ENCODE measurements at places on chromosomes 3 and 15.

GRCh38 chr15:78944202-78944625 lies 632 bp downstream of the CTSH start:
- DNase-seq, result no peak

- no peak for DNase-seq
Observed at GRCh38 chr3:171397089-171397488, 63.1 kb downstream of the TNIK start.

- DNase-seq, result no peak
Observed at GRCh38 chr3:195893044-195893395, 15.3 kb downstream of the TNK2 start.

DNA sequence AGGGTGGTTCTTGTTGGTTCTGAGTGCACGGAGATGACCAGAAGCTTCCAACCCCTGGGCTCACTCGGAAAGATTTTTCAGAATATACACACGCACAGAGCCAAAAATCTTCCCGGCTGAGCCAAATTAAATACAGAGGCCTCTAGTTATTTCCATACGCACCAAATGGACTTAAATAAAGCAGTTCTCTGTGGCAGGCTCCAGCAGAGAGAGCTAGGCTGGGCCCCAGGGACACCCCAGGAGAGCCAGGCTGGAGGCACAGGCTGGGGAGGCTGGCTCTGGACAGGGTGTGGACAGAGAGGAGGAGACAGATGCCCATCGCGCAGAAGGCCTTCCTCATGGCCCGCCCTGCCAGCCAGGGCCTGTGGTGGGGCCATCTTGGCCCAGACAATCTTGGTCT lies 115.9 kb downstream of the IQSEC1 start:
- DNase-seq, result no peak

DNA sequence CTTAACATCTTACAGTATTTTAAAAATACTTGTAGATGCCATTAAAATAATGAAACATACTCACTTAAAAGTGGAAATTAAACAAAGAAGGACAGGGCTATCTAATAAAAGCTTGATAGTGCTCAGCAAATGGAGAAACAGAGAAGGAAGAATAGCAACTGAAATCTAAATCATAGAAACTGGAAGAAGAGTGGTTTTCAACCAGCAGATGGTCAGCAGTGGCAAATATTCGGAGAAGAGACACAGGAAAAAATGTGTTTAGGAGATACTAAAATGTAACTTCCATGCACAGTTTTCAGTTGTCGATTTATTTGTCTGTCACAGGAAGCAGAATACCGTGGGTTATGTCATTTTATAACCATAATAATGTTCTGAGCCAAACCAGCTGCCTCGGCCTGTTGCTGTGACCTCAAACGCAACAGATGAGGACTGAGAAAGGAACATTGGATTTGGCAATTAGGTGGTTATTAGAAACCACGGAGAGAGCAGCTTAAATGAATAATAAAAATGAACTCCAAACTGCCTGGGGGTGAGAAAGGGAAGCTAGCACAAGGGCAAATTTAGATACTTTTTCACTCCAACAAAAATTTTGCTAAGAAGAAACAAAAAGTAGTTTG lies 246.6 kb upstream of the KCNMB2 start:
- no peak for DNase-seq

DNA sequence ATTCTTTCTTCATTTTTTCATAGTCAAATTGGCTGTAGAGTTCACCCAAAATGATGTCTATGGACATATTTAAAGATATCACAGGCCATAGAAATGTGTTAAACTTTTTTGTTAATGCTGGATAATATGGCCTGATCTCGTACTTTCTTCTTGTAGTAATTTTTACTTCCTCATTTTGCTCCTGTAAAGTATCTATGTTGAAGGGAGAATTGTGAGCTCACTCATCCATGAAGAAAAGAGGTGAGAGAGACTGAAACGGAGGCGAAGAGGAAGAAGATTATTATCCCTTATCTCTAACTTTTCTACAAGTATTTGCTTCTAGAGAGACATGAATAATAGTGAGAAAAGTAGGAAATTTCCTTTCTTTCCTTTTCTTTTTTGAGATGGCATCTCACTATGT lies 613.8 kb upstream of the TBL1XR1 start:
- no peak for DNase-seq

DNA sequence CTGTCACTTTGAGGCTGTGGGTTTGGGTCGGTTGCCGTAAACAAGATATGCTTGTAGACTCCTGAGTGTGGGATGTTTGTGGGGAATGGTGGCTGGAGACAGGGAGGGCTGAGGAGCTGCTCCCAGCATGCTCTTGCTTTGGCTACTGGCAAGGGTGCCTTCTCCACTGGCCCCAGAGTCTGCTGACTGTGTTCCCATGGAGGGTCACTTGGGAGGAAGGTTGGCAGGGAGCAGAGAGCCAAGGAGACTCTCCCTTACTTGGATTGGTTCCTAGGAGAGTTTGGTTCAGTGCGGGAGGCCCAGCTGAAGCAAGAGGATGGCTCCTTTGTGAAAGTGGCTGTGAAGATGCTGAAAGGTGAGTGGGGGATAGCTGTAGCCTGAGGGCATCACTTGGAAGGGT lies 11.8 kb downstream of the TYRO3 start:
- DNase-seq, result no peak

DNA sequence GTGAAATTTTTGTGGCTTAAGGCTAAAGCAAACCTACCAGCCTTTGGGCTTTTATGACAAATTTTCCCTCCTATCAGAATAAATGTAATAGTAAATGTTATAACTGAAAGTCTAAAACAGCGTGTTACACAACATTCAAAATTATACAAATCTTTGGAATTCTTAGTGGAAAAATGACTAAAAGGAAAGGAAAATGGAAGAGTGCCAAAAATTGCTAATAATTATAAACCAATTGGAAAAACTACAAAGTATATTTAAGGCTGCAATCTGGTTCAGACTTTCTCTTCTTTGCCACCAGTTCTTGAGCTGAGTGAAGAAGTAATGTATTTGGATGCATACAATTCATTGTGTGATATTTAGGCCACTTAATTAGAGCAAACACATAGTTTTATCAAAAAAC lies 45.6 kb upstream of the PHLDB2 start:
- DNase-seq, result no peak

DNA sequence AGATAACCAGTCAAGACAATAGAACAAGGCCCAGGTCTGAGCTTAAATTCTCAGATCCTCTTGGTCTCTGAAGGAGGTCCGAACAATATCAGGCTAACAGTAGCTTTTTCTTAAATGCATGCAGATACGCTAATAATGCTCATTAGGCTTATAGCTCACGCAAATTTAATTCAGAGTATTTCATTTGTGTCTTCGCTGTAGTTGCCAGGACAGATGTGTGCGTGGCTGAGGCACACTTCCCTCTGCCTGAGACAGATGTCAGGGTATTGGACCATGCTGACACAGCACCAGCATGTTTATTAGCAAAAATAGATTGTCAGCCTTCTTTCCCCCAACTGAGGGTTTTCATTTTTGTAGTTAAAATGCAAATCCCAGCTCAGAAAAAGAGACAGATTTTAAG lies 102.9 kb upstream of the BFSP2 start:
- no peak for DNase-seq

DNA sequence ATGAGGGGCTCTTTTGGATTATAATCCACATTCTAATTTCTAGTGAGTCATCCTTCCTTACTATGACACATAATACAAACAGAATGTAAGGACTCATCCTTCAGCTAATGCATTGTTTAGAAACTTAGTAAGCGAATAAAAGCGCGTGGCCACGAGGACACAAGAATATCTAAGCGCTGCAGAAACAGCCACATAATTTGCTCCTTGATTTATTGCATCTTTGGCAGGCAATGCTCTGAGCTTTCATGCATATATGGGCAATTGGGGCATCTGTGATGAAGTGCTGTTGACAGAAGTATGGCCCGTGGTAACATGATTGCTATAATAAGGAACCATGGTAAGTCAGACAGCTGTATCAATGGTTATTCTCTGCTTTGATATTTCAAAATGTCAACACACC lies 191.3 kb upstream of the ZNF385D start:
- no peak for DNase-seq

DNA sequence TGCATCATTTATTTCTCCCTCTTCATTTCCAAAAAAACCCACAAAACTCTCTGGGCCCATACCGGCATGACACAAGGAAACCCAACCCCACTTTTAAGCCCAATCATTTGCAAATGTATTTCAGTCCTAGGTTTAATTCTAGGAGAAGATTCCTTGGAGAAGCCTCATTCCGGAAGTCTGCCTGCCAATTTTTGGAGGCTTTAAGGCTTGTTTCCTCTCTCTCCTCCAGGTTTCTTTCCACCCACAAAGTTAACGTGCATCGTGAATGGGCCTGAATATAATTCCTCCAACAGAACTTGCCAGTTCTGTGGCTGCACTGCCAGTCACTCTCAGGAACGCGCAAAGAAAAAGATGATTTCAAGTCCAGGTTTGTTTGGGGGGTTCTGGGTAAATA lies 69.9 kb upstream of the FOXP1 start:
- no peak for DNase-seq

GRCh38 chr3:172140499-172141391 lies 101.4 kb downstream of the FNDC3B start:
- DNase-seq, result no peak

DNA sequence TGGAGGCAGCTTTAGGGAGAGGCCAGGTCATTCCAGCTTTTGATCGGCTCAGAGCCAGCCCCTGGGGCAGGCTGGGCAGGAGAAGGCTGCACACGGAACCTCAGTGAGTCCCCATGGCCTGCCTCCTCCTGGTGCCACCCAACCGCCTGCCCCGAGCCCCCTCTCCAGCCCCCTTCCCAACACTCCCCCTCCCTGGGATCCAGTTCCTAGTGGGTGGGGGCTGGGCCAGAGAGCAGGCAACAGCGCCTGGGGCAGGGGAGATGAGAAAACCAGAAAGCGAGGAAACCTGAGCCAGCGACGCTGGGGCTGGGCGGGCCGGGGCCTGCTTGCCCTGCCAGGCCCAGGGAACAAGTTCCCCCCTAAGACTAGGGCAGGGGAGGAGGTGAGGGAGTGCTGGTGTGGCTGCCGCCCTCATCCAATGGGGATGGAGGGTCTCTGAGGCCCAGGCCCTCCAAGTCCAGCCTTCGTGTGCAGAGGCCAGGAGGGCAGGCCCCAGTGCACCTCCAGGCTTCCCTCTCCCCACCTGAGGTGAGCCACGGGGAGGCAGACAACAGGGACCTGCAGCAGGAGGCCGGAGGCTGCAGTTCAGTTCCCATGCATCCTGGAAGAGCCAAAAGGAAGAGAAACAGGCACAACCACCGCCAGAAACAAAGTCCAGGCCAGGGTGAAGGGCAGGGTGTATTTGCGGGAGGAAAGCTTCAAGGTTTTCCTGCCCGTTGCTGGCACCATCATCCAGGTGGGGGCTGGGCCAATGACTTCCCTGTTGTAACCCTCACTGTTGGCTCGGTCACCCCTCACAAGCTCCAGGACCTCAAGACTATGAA lies 4.0 kb upstream of the SEMA3F start:
- no peak for DNase-seq

GRCh38 chr3:172208586-172209332 lies 169.4 kb downstream of the FNDC3B start:
- peak; percentile 3 for DNase-seq

DNA sequence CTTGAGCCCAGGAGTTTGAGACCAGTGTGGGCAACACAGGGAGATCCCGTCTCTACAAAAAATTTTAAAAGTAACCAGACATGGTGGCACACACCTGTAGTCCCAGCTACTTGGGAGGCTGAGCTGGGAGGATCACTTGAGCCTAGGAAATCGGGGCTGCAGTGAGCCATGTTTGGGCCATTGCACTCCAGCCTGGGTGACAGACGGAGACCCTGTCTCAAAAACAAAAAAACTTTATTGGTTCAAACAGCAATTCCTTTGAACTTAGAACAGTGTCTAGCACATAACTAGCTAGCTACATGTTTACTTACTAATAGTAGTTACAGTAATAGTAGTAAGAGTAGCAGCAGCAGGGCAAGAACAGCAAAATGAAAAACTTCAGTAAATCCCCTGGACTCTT lies 10.1 kb downstream of the HAUS2 start:
- no peak for DNase-seq

GRCh38 chr3:140023616-140024530 lies 88.9 kb downstream of the CLSTN2 start:
- no peak for DNase-seq

- no peak for DNase-seq
Observed at GRCh38 chr15:32908135-32908801, 190.5 kb downstream of the GREM1 start.

- no peak for DNase-seq
Observed at GRCh38 chr15:66955871-66956585, 109.4 kb upstream of the SMAD3 start.

GRCh38 chr3:42375121-42375800 lies 35.1 kb downstream of the LYZL4 start:
- no peak for DNase-seq

DNA sequence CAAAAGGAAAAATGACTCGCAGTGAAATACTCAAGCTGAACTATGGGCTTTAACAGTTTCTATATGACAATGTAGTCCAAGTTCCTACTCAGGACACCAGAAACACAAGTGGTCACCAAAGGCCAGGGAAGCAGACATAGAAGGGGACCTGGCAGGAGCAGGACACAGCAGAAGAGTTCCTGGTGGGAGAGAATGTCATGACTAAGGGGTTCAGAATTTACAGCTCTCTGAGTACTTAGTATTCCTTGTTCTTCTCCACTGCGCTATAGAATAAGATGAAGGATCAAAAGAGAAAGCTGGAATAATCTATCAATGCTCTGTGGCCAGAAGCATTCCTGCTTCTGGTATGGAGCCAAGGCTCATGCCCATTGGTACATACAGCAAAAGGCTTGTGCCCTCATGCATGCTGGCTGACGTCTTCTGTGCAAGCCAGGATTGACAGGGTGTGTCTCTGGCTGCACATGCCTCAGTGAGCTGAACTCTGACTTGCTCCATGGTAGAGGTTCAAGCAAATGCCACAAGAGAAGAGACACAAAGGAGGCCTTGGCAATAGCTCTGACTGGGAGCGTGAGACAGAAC lies 128.7 kb upstream of the SLC2A2 start:
- no peak for DNase-seq

DNA sequence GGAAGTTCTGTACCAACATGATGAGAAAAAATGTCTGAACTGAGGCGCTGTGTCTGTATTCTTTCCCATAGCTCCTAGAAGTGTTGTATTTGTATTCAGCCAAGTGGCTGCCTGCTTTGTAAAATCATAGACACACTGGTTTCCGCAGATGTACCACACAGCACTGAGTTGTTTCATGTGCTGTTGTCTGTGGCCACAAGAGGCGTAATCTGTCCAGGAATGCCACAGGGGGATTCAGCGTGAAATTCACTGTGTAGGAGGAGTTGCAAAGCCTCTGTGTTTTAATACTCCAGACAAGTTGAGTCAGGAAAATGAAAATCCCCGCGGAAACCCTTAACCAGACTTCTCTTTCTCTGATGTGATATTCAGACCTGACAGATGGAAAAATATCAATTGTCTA lies 462.2 kb downstream of the NSUN3 start:
- no peak for DNase-seq

- DNase-seq, result peak; percentile 78
Observed at GRCh38 chr3:56799251-56799882, 2.4 kb downstream of the ARHGEF3 start.

GRCh38 chr3:68059628-68060152 lies 405.3 kb upstream of the SUCLG2 start:
- no peak for DNase-seq

DNA sequence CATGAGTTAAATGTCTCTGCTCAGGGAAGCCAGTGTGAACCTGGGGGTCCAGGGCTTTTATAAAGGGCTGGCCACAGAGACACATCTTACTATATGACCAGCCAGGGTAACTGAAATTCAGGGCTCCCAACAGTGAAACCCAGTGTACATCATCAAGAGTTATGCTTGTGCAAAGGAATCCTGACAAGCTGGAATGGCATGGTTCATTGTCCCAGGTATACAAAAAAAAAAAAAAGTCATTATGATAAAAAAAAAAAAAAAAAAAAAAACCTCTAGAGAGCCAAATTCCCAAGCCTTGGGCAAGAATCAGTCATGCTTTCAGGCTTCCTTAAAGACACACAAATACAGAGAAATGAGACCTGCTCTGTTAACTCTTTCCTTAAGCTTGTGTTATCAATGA lies 452.0 kb downstream of the GABRG3 start:
- no peak for DNase-seq

All from activated CD4-positive, alpha-beta T cell treated with anti-CD3 and anti-CD28 coated beads, Interleukin-2, amount 50 U/mL, for 16 hours (primary cell).